ENCODE measurements at places on chromosomes 5 and 9. TPM values are rescaled to one million over a fixed set of nuclear protein-coding genes. Genes with fewer than 3 reads are reported as not detected.

DNA sequence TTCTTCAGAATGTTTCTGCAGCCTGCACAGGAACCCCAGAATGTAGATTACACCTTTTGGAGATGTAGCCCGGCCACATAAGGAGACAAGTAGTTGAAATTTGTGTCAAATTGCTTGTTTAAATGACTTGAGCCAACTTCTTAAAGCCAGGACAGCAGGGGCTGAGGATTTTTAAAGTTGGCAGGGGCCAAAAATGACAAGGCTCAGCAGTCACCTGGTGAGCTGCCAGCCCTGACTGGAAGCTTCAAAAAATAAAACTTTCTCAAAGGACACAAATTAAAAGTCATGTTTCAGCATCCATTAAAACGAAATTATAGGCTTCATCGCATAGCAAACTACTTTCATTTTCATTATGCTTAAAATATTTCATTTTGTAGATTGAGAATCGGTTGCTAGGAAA is 340.3 kb upstream of the WWC1 start:
- peak; percentile 53 for DNase-seq

- no peak for DNase-seq
These were observed 108.9 kb downstream of the IZUMO3 start for GRCh38 chr9:24436761-24437160.

DNA sequence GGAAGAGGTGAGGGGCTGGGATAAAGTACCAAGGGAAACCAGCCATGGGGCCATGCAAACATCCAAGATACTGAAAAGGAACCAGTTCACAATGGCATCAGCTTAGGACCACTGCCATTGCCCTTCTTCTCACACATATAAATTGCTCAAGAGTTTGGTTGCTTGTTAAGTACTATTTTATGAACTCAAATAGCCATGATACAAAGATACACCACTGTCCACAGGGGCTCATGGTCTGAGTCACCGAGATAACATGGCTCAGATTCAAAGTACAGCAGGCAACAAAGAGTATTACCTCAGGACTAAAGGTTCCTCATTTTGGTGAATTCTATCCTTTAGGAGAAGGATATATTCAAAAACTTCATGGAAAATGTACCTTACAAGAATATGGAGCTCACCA is 55.6 kb downstream of the FANCC start:
- DNase-seq: no peak

DNA sequence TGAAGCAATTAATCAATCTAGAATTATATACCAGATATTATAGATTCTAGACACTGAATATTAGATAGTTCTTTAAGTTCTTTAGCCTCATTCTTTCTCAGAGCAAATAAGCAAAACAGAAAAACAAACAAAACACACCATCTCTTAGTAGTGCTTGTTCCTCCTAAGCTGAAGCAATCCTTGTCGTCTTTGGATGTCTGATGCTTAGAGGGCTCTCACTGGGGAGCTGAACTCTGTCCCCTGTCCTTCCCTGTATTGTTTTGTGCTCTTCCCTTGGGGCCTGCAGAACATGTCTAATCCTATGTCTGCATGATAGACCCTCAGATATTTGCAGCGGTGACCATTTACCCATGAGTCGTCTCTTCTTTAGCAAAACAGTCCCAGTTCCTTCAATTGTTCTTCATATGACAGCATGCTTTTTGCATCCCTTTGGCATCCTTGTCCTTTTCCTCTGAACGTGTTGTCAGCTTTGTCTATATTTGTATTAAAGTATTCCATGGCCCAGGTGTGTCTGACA is 114.3 kb downstream of the ARHGEF28 start:
- no peak for DNase-seq

DNA sequence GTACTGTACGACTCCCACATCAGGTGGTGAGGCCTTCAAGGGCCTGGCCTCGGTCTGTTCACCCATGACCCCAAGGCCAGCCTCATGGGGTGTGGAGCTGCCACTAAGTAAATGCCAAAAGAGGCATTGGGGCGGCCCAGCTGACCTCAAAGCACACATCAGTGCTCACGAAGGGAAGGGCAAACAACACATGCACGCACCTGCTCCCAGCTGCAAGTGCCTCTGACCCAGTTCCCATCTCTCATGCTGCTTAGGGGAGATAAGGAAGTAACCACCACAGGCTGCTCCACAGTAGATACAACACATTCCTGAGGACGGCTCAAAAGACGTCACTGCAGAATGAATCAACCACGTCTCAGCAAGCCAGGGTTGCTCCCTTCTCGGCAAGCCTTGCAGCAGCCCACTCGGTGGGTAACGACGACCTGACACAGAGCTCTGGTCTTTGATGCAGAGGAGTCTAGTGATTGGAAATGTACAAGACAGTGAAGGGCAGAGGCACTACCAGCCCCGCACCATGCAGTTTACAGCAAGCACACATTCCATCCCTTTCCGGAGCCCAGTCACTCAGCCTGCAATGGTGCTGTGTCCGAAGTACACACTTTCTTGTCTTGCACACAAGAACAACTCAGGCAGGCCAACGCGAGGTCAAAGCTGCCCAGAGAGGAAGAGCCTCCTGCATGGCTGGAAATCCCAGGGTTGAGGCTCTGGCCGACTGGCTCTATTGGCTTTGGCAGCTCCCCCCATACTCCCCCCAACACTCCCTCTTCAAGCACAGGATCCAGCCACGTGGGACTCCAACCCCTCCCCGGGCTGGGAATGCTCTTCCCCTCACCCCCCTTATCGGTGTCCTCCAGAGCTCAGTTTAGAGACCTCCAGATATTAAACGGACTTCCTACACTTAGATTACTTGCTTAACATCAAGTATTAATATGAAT is 31.8 kb downstream of the FABP6 start:
- DNase-seq: peak; percentile 67

DNA sequence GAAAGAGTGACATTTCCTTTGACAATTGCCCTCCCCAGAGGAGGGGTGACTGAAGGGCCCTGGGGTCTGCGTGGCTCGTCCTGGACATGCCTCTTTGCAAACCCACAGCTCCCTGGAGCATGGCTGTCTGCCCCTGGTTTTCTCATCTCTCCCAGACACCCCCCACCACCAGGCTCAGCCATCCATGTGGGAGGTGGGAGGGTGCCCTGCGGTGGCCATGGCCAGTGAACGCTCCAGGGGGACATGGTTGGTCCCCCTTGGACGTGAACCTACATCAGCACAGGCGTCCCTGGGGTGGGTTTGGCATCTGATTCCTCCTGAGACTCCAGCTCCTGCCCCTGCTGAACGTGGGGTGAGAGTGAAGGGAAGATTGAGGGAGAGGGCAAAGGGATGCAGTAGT is 67.7 kb upstream of the LMX1B start:
- no peak for DNase-seq

DNA sequence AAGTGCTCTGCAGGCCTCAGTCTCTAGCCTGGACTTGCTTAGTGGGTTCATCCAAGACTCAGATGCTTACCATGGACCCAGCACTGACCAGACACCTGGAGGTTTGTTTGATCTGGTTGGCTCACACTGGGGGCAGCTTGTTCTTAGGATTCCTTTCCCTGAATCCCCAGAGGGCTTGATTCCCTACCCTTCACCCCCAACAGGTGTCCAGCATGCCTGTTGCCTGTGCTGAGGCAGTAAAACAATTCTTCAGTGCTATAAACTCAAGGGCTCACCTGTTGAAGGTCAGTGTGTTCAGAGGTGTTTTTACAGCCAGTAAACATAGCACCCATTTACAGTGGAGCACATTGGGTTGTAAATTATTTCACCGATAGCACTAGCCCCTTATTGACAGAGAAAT is 123.8 kb upstream of the KLF4 start:
- DNase-seq: no peak

GRCh38 chr5:127133071-127133470 is 59.8 kb upstream of the C5orf63 start:
- DNase-seq: no peak

- DNase-seq: no peak
These were observed 120.5 kb downstream of the PRDM6 start for GRCh38 chr5:123209502-123210027.

- DNase-seq: no peak
These were observed 9.3 kb upstream of the KIF4B start for GRCh38 chr5:155004138-155004744.

DNA sequence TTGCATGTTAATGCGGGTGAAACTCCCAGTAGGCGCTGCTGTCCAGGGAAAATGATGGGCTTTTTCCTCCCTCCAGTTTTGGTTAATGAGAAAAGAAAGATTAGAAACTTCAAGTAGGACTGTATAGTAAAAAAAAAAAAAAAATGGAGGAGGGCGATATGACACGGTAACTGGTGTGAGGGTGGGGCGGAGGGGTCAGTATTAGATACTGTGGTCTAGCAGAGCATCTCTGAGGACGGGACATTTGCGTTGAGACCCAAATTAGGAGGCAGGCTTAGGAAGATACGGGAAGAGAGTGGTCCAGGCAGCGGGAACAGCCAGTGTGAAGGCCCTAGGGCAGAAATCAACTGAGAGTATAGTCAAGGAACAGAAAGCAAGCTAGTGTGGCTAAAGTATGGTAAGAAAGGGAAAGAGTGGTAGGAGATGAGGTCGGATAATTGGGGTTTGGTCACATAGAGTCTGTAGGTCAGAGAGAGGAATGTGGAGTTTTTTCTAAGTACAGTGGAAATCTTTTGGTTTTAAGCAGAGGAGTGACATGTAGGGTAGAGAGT is 707 bp downstream of the RMND5B start:
- DNase-seq: no peak

GRCh38 chr9:129836311-129837007 is 1.2 kb downstream of the USP20 start:
- DNase-seq: no peak

GRCh38 chr9:11374926-11375325 is 762.1 kb upstream of the PTPRD start:
- DNase-seq: no peak

DNA sequence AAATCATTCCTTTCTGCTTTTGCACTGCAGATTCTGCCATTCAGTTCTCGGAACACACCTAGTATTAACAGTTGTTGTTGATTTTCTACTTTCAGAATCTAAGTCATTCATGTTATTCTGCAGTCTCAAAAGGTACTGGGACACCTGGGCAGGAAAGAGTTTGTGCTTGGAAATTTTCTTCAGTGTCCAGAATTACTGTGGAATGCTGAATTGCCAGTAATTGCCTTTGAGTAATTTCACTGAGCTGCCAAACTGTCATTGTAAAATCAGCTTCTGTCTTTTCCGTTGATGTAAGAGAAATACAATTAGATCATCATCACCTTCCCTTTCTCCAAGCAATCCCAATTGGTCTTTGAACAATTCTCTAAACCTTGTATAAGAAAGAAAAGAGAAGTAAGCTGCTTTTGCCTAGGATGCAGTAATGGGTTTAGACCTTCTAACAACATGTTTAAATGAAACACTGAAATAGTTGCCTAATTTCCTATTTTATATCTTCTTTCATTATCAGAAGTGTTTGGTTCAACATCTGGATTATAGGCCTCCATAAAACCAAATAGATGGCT is 75.7 kb upstream of the TGFBR1 start:
- no peak for DNase-seq

DNA sequence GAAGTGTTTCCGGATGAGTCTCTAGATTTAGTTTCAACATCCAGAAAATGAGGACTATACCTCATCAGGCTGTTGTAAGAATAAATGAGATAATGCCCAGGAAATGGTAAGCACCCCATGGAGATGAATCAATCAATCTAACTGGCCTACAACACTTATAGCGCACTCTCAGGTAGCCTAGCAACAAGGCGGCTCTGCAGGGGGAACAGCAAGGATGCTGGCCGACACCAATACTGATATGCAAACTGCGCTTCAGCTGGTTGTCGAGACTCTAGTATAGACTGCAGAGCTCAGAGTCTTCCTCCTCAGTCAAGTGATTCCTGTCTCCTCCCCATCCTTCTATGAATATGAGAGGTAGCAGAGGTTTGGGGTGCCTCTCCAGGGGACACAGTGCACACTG is 218.8 kb upstream of the WWC1 start:
- no peak for DNase-seq

DNA sequence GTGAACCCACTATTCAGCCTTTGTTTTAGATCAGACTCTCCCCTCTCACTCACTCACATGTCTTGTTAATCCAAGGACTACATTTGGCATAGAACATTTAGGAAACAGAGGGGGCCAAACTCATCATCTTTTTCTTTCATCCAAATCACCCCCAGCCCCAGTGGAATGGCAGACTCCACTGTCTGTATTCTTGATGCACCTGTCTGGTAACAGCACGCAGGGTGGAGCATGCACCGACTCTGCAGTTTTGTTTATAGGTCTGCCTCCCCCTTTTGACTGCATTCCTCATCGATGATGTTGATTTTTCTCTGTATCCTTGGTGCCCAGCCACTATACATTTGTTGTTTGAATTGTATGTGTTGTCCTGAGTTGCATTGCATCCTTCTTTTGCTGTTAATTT is 66.0 kb downstream of the ANGPTL2 start:
- no peak for DNase-seq

DNA sequence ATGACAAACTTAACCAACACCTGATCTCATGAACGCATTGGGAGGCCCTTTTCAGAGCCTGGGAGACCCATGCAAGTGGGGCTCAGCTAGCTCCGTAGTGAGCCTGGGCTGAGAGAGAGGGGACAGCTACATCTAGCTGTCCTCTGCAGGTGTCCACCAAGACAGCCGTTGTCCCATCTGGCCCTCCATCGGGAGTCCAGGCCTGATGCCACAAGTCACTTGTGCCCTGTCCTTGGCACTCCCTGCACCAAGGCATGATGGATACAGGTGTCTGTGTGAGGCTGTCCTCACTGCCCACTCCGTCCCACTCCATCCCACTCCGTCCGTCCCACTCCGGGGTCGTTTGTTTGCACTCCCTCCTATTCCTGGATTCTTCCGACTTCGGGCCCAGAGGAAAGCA is 2.5 kb upstream of the EDF1 start:
- no peak for DNase-seq

GRCh38 chr9:110602281-110602680 is 22.7 kb upstream of the SVEP1 start:
- DNase-seq: no peak

- DNase-seq: no peak
These were observed 41.8 kb downstream of the FBXO10 start for GRCh38 chr9:37534412-37534811.

- DNase-seq: no peak
These were observed 49.5 kb upstream of the RNU6ATAC start for GRCh38 chr9:134213881-134214341.

The WDR38 gene
- total RNA-seq: 0.79 TPM

The KIF24 gene
- total RNA-seq: 7.8 TPM

The AGXT2 gene
- not detected for total RNA-seq

The IL7R gene
- 12.7 TPM for total RNA-seq

The PTPRD gene
- 19.6 TPM for total RNA-seq

The ANKRD55 gene
- total RNA-seq: not detected

The RASA1 gene
- 51.0 TPM for total RNA-seq

The NPM1 gene
- total RNA-seq: 455 TPM

The ACTBL2 gene
- not detected for total RNA-seq

The C5orf58 gene
- not detected for total RNA-seq

The MACIR gene
- 17.2 TPM for total RNA-seq

The BARHL1 gene
- total RNA-seq: not detected

The LMBRD2 gene
- 23.5 TPM for total RNA-seq

The SLC36A3 gene
- total RNA-seq: not detected

The SLC46A2 gene
- total RNA-seq: not detected

The MARVELD2 gene
- 61.8 TPM for total RNA-seq

The ANP32B gene
- total RNA-seq: 19.7 TPM

All from thyroid gland (tissue), 4 donors.